SHP77 treated with DMSO at 0.1 percent for 48 hours (cell line): ENCODE measurements at places on chromosomes 6 and 20.

DNA sequence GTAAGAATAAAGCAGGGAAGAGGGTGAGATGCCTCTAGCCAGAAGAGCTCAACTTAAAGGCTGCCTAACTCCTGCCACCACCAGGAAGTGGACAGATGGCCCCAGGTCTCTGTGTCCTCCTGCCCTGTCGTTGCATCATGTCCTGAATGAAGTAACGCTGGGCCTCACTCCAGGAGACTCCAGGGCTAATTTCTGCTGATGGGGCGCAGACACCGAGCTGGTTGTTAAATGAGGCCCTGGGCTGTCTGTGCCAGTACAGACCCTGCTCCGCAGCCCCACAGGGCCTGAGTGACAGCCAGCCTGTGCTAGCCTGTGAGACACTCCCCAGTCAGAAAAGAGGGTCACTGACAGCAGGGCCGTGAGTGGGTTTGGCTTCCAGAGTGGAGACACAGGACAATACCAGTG is 6.5 kb downstream of the IP6K3 start:
- no peak for DNase-seq

DNA sequence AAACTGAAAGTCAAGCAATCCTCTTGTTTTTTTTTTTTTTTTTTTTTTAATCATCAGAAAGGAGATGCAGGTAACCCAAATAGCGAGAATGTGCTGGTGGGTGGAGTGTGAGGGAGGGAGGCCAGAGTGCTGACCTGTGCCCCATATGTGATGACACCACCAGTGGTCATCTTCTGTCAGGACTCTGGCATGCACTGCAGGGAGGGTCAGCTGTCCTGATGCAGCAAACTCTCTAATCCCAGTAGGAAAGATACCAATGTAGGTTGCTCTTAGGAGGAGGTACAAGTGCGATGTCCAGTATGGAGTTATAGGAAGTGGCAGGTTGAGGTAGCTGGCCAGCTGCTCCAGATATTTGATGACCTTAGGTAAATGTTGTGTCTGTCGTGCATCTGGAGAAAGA is 2.8 kb upstream of the CST4 start:
- no peak for DNase-seq

DNA sequence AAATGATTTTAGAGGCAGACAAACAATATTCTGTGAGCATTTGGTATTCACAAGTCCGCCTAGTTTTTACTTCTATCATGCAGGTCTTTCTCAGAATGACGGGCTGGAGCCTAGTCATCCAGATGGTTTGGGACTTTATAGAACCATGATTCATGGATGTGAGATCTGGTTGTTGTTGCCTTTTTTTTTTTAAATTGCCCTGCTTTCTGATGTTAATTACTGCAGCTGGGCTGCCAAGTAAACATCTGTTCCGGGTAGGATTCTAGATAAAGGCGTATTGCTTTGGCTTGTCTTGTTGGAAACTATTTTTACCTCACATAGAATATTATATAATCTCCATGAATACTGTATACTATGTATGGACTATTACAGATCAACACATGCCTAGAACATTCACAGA is 58.1 kb downstream of the RNF217 start:
- no peak for DNase-seq

DNA sequence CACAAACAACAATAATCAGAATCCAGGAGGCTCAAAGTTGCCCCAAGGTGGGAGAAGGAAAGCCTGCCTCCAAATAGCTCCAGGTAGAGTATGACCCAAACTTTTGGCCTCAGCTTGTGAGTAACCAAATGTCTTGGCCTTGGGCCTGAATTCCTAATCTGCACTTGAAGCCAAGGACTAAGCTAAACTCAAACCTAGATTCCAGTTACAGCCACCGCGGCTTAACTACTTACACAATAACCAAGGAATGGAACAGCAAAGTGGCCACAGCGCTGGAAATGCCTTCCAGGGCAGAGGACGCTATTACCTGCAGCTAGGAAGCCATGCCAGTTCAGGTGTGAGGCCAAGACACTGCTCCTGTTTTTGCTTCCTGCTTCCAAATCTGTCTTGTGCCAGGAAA is 4.6 kb downstream of the NINL start:
- DNase-seq, result no peak

GRCh38 chr6:110468731-110469130 is 7.7 kb downstream of the SLC22A16 start:
- DNase-seq, result no peak

- DNase-seq, result no peak
These were observed 205.6 kb upstream of the RIN2 start for GRCh38 chr20:19552221-19553180.

DNA sequence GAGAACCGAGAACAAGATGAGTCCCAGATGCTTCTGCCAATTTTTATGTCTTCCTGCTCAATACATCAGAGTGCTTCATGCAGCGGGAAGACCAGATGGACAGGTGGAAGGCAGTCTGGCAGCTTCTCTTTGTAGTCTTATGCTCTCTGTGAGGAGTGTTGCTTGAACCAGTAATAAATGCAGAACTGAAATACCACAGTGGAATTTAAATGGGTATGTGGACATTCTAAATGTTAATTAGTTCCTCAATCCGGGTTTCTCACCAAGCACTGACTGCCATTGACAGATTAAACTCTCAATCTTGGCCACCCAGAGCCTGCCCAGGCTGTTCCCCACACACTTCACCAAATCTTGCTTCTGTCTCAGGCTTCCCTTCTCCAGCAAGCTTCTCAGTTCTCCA is 695.5 kb upstream of the CHD6 start:
- no peak for DNase-seq

GRCh38 chr6:18302561-18303439 is 38.5 kb upstream of the DEK start:
- no peak for DNase-seq

DNA sequence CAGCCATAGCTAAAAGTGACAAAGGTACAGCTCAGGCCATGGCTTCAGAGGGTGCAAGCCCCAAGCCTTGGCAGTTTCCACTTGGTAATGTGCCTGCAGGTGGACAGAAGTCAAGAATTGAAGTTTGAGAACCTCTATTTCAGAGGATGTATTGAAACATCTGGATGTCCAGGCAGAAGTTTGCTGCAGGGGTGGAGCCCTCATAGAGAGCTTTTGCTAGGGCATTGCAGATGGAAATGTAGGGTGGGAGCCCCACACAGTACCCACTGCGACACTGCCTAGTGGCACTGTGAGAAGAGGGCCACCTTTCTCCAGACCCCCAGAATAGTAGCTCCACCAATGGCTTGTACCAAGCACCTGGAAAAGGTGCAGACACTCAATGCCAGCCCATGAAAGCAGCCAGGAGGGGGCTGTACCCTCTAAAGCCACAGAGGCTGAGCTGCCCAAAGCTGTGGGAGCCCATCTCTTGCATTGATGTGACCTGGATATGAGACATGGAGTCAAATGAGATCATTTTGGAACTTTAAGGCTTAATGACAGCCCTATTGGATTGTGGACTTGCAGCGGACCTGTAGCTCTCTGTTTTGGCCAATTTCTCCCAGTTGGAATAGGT is 1299.4 kb upstream of the MAP3K7 start:
- DNase-seq, result no peak

GRCh38 chr20:35273449-35274171 is 4.3 kb downstream of the MMP24OS start:
- no peak for DNase-seq

GRCh38 chr6:63788569-63788968 is 153.0 kb downstream of the PHF3 start:
- DNase-seq, result no peak

DNA sequence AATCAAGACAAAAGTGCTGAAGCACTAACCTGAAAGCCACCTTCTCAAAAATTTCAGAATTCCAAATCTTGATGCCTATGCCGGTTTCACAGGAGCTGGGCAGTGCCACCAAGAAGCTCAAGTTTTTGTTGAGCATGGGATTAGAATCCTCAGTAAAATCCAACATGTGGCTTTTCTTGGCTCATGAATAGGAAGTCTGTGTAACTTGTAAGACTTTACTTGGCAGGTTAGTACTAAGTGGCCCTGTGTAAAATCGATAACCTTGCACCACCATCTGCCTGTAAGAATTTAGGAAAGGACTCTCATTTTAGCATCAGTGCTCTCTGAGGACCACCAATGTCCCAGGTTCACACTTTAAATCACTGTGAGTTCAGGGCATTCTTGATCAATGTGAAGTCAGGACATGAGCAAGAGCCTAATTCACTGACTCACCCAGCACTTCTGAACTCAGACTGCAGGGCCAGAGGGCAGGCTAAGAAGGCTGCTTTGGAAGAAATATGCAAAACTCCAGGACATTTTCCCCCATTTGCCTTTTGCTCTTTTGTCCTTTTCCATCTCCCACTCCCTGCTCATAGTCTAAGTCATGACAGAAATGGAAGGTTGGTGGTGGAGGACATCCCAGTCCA is 113.2 kb downstream of the EDN1 start:
- DNase-seq, result no peak

DNA sequence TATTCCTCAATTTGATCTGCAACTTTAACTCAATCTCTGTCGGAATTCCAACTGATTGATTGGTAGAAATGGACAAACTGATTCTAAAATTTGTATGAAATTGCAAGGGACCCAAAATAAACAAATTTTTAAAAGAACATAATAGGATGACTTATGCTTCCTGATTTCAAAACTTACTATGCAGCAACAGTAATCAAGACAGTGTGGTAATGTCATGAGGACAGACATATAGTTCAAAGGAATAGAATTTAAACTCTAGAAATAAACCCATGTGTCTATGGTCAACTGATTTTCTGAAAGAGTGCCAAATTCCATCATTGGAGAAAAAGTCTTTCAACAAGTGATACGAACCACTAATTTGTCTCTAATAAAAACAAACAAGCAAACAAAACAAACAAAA is 1320.1 kb upstream of the GJE1 start:
- no peak for DNase-seq

- no peak for DNase-seq
These were observed 29.6 kb downstream of the SRSF3 start for GRCh38 chr6:36623547-36624459.

DNA sequence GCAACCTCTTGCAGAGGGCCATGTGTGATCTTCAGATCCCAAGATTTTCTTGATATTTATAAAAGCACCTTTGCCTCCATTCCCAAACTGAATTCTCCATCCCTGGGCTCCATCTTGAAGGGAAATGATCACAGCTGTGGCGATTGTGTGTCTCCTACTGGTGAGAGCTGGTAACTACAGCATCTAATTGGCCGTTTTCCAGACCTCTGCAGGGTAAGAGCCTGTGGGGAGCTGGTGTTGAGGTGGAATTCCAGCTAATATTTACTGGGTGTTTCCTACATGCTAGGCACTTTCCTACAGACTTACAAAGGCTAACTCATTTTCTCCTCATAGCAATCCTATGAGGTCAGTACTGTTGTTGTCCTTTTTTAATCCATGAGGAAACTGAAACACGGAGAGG is 59.2 kb upstream of the FNDC1 start:
- DNase-seq, result no peak

DNA sequence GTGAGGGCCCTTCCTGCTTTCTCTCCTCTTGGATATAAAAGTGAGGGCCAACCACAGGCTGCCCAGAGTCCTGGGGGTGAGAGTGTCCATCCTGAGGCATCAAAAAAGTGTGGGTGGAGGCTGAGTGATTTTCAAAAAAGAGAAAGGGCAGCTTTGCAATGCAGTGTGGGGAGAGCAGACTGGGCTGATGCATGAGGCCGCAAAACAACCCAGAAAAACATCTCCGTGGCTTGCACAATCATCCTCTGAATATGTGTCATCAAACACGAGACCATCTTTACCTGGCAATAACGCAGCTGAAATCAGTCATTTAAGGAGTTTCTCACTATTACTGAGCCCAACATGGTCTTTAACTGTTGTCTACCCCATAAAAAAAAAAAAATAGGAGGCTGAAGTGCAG is 191.2 kb upstream of the SOX4 start:
- DNase-seq, result no peak

DNA sequence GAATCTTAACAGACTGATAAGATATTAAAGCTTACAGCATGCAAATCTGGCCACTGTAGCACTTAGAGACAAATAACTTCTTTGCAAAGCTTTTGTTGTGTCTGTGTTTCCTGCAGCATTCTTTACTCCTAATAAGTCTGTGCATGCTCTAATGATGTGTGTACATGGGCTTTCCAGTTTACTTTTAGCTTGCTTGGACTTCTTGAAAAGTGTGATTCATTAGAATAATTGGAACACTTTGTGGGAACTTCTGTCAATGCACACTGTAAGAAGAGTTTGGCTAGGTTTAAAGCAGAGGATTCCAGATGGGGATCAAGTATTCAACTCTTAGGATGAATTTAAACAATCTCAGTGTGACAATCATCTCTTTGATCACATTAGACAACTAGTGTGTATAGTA is 22.1 kb upstream of the TINAG start:
- DNase-seq, result no peak

GRCh38 chr6:10084111-10084986 is 330.5 kb downstream of the TFAP2A start:
- DNase-seq, result no peak

DNA sequence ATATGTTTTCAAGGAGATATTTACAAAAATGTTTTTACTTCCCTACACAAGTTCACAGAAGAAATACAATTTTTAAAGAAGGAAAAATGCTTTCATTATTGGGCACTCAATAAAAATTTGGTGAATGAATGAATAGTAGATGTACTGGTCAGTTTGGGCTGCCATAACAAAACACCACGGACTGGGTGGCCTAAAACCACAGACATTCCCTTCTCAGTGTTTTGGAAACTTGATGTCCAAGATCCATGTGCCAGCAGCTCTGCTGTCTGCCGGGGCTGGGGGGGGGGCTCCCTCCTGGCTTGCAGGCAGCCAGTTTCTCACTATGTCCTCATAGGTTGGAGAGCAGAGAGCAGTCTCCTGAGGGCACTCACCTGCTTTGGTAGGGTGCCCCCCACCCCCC is 62.0 kb downstream of the FAM120B start:
- DNase-seq, result no peak

- DNase-seq, result no peak
These were observed 627.8 kb downstream of the DOK5 start for GRCh38 chr20:55103188-55103587.

DNA sequence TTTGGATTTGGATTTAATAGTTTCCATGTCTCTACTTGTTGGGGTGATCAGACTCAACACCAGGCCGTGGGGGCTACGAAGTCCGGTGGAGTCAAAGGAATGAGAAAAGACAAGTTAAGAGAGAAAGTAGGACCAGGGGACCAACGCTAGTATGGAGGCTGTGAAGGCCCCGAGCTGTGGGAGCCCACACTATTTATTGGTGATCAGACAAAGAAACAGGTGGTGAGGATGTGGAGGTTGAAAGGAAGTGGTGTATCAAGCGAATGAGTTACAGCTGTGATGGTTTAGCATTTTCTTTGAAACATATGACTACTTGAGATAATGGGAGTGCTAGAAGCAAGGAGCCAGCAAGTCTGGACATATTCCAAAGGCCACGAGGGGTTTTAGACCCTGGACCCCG is 62.4 kb downstream of the AKAP7 start:
- DNase-seq, result no peak

GRCh38 chr20:17859002-17859615 is 109.5 kb downstream of the SNX5 start:
- no peak for DNase-seq

- no peak for DNase-seq
These were observed 21.6 kb downstream of the RNF8 start for GRCh38 chr6:37375376-37375775.

- DNase-seq, result no peak
These were observed 28.1 kb downstream of the PTPN1 start for GRCh38 chr20:50538276-50538675.
